ENCODE measurements at places on chromosomes 13 and 19.

GRCh38 chr13:68627379-68627778 lies 1397.2 kb upstream of the PCDH9 start:
- no peaks in the 10 kb centered on the region for H3K36me3 ChIP-seq
- H3K4me1 ChIP-seq: no peaks in the 10 kb centered on the region
- no peaks in the 10 kb centered on the region for H3K27me3 ChIP-seq
- no peak overlapping the region for H3K27ac ChIP-seq
- no peak overlapping the region for H3K4me3 ChIP-seq

GRCh38 chr13:78383899-78384298 lies 219.5 kb downstream of the POU4F1 start:
- H3K4me1 ChIP-seq: no peaks in the 10 kb centered on the region
- no peak overlapping the region for H3K27ac ChIP-seq
- no peaks in the 10 kb centered on the region for H3K36me3 ChIP-seq
- no peak overlapping the region for H3K4me3 ChIP-seq
- no peaks in the 10 kb centered on the region for H3K27me3 ChIP-seq
- no peak for DNase-seq

GRCh38 chr19:29537181-29537580 lies 11.4 kb downstream of the VSTM2B start:
- H3K27ac ChIP-seq: no peak overlapping the region
- peaks cover 19% of the 10 kb centered on the region for H3K36me3 ChIP-seq
- H3K27me3 ChIP-seq: no peaks in the 10 kb centered on the region
- no peaks in the 10 kb centered on the region for H3K4me1 ChIP-seq
- H3K4me3 ChIP-seq: no peak overlapping the region

DNA sequence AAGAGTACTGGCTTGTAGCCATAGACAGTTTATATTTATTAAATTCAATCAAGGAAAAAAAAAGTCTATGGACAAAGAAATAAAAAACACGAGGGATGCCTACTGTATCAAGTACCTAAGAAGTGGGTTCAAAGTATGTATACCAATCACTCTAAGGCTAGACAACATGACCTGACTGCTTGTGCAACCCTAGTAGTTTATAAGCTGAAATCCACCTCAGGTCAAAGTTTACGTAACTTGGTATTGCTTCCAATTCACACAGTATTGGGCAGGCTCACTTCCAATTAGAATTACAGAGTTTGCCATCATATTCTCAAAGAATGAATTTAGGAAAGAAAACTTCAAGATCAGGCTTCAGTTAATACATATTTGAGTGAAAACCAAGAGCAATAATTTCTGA lies 657.8 kb downstream of the DACH1 start:
- H3K4me1 ChIP-seq: no peaks in the 10 kb centered on the region
- no peaks in the 10 kb centered on the region for H3K36me3 ChIP-seq
- H3K4me3 ChIP-seq: no peak overlapping the region
- H3K27me3 ChIP-seq: no peaks in the 10 kb centered on the region
- no peak for DNase-seq

DNA sequence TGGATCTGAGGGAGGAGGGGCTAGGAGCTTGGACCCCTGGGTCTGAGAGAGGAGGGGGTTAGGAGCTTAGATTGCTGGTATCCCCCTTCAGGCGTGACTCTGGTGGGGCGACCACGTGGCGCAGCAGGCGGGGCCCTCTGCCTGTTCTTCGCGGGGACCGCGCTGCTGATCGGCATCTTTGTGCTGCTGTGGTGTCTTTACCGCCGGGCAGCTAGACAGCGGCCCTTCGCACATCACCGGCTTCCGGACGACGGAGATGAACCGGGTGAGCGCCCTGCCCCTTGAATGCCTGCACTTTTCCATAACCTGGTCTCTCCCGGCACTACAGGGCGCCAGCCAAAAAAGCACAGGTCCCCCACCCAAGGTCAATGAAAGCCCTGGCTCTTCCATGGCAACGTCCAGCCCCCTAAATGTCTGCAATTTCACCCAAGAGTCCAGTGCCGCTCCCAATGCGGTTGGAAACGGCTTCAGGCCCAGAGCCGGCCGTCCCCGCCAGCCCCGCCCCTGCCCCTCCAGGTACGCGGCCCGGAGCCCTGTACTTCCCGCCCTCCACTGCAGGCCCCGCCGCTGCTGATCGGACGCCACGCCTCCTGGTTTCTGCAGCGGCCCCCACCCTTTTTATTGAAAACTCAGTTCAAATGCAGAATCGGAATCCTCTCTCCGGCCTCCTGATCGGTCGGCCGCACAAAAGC lies 2.8 kb downstream of the GFY start:
- no peak overlapping the region for H3K27ac ChIP-seq
- H3K36me3 ChIP-seq: no peaks in the 10 kb centered on the region
- H3K4me3 ChIP-seq: no peak overlapping the region

DNA sequence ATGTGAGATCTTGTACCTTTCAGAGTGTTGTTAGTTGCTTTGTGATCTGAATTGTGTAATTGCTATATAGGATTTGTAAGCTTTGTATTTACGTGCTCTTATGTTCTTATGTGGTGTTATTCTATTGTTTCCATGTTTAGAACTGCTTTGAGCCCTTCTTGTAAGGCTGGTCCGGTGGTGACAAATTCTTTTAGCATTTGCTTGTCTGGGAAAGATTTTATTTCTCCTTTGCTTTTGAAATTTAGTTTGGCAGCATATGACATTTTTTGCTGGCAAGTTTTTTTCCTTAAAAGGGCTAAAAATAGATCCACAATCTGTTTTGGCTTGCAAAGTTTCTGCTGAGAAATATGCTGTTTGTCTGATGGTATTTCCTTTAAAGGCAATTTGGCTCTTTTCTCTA lies 1089.2 kb upstream of the PCDH9 start:
- H3K27ac ChIP-seq: no peak overlapping the region
- H3K4me3 ChIP-seq: no peak overlapping the region
- no peaks in the 10 kb centered on the region for H3K4me1 ChIP-seq
- no peak for DNase-seq
- no peaks in the 10 kb centered on the region for H3K36me3 ChIP-seq
- no peaks in the 10 kb centered on the region for H3K27me3 ChIP-seq

- no peak overlapping the region for H3K27ac ChIP-seq
- no peaks in the 10 kb centered on the region for H3K27me3 ChIP-seq
- no peak overlapping the region for H3K4me3 ChIP-seq
- H3K36me3 ChIP-seq: no peaks in the 10 kb centered on the region
- no peak for DNase-seq
Measured at GRCh38 chr19:27734496-27735220, 1478.3 kb downstream of the UQCRFS1 start.

DNA sequence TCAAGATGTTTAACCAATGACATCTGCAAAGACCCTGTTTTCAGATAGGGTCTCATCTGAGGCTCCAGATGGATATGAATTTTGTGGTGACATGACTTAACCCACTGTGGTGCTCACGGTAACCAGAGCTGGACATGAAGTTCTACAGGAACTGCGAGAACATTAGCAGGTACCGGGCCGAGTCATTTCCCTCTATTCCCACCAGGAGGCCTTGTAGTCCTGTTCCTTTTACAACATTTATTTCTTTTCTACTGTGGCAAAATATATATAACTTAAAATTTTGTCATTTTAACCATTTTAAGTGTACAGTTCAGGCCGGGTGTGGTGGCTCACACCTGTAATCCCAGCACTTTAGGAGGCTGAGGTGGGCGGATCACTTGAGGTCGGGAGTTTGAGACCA lies 7.6 kb upstream of the TSPAN16 start:
- H3K27ac ChIP-seq: no peak overlapping the region
- H3K4me3 ChIP-seq: no peak overlapping the region
- DNase-seq: no peak
- peaks cover 3% of the 10 kb centered on the region for H3K4me1 ChIP-seq
- no peaks in the 10 kb centered on the region for H3K27me3 ChIP-seq

DNA sequence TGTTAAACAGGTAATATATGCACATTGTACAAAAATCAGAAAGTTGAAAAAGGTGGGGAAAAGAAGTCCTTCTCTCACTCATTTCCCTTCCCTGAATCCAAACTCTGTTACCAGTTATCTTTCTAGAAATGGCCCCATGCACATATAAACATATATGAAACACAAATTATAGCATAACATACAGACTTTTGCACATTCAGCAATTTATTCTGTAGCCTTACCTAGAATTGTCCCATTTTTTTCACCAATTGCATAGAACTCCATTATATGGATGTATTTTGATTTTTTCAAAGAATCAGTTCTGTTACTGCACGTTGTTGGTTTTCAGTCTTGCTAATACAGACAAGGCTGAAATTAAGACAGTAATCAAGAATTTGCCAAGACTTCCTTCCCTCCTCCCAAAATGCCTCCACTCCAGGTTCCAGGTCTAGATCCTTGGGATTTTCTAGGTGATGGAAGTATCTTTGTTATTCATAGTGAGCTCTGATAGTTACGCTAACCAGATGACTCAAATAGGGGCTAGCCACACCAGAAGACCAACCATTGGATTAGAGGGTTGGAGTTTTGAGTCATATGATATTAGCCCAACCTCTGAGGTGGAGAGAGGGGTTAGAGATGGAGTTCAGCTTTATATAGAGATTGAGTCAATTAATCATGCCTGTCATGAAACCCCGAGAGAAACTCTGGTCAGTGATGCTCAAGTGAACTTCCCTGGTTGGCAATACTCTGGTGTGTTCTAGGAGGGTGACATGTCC lies 30.7 kb downstream of the GPR180 start:
- H3K27me3 ChIP-seq: no peaks in the 10 kb centered on the region
- no peaks in the 10 kb centered on the region for H3K4me1 ChIP-seq

GRCh38 chr13:37129866-37130265 lies 24.4 kb upstream of the CSNK1A1L start:
- no peak overlapping the region for H3K27ac ChIP-seq
- H3K4me1 ChIP-seq: peaks cover 8% of the 10 kb centered on the region
- no peak overlapping the region for H3K4me3 ChIP-seq
- no peaks in the 10 kb centered on the region for H3K36me3 ChIP-seq
- no peak for DNase-seq
- no peaks in the 10 kb centered on the region for H3K27me3 ChIP-seq

DNA sequence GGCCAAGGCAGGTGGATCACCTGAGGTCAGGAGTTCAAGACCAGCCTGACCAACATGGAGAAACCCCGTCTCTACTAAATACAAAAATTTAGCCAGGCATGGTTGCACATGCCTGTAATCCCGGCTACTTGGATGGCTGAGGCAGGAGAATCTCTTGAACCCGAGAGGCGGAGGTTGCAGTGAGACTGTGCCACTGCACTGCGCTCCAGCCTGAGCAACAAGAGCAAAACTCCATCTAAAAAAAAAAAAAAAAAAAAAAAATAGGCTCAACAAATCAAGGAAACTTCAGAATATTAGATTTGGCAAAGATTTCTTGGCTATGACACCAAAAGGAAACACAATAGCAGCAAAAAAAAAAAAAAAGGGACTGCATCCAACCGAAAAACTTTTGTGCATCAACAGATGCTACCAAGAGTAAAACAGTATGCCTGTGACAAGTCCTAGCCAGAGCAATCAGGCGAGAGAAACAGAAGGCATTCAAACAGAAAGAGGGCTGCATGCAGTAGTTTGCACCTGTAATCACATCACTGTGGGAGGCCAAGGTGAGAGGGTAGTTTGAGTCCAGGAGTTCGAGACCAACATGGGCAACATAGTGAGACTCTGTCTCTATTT lies 23.8 kb downstream of the ZNF160 start:
- H3K36me3 ChIP-seq: peaks cover 61% of the 10 kb centered on the region
- H3K27ac ChIP-seq: no peak overlapping the region
- H3K4me3 ChIP-seq: no peak overlapping the region
- H3K27me3 ChIP-seq: no peaks in the 10 kb centered on the region

DNA sequence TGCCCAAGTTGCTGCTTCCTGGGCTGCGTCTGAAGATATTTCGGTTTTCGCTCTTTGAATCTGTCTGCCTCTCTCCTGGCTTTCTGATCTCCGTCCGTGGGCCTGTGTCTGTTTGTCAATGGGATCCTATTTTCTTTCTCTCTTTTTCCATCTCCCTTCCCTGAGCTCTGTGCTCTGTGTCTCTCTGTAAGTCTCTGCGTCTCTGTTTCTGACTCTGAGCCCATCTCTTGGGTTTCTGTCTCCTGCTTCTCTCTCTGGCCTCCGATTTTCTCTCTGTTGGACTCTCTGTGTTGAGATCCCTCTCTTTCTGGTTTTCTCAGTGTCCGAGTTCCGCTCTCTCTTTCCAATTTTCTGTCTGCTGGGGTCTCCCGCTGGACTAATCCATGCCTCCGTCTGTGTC lies 1.7 kb downstream of the PRKCG start:
- no peaks in the 10 kb centered on the region for H3K36me3 ChIP-seq
- DNase-seq: no peak
- peaks cover 12% of the 10 kb centered on the region for H3K4me1 ChIP-seq
- H3K27me3 ChIP-seq: peaks cover 61% of the 10 kb centered on the region

DNA sequence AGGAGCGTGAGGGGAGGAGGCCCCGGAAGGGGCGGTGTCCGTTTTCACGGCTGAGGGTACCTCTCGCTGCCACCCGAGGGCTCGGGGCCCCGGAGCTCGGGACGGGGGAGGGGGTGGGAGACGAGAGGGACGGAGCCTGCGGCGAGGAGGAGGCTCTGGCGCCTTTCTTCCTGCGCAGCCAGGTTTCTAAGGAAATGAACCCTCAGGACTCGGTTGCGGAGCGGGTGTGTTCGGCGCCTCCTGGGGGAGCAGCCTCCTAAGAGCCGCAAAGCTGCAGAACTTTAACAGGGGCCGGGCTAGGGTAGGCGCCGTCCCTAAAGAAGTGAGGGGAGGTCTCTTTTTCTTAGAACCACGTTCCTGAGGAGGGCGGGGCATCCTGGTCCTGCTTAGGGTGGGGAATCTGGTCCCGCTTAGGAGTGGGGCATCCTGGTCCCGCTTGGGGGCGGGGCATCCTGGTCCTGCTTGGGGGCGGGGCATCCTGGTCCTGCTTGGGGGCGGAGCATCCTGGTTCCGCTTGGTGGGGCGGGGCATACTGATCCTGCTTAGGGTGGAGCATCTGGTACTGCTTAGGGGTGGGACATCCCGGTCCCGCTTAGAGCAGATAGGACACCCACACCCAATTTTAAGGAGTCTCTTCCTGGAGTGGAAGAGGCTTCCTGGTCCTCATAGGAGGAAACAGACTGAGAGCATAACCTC lies 6.2 kb downstream of the SYT5 start:
- H3K4me1 ChIP-seq: peaks cover 2% of the 10 kb centered on the region
- no peak for DNase-seq
- H3K4me3 ChIP-seq: peak overlapping the region; percentile 1
- H3K27me3 ChIP-seq: peaks cover 96% of the 10 kb centered on the region
- H3K27ac ChIP-seq: no peak overlapping the region

DNA sequence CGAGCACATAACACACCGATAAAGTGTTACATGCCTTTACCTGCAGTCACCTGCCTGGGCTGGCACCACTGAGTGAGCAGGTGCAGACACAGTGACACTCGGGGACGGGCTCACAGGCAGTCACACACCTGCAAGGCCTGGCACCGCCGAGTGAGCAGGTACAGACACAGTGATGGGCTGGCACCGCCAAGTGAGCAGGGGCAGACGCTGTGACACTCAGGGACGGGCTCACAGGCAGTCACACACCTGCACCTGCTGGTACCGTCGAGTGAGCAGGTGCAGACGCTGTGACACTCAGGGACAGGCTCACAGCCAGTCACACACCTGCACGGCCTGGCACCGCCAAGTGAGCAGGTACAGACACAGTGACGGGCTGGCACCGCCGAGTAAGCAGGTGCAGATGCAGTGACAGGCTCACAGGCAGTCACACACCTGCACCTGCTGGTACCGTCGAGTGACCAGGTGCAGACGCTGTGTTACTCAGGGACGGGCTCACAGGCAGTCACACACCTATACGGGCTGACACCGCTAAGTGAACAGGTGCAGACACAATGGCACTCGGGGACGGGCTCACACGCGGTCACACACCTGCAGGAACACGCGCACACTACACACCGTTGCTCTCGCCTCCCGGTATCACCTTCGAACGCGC lies 470 bp downstream of the ZNF835 start:
- H3K36me3 ChIP-seq: no peaks in the 10 kb centered on the region
- H3K27ac ChIP-seq: no peak overlapping the region
- peak overlapping the region; percentile 59 for H3K4me3 ChIP-seq
- no peaks in the 10 kb centered on the region for H3K4me1 ChIP-seq
